ENCODE measurements at places on chromosomes 2 and 18. TPM values are rescaled to one million over a fixed set of nuclear protein-coding genes. Genes with fewer than 3 reads are reported as not detected.

DNA sequence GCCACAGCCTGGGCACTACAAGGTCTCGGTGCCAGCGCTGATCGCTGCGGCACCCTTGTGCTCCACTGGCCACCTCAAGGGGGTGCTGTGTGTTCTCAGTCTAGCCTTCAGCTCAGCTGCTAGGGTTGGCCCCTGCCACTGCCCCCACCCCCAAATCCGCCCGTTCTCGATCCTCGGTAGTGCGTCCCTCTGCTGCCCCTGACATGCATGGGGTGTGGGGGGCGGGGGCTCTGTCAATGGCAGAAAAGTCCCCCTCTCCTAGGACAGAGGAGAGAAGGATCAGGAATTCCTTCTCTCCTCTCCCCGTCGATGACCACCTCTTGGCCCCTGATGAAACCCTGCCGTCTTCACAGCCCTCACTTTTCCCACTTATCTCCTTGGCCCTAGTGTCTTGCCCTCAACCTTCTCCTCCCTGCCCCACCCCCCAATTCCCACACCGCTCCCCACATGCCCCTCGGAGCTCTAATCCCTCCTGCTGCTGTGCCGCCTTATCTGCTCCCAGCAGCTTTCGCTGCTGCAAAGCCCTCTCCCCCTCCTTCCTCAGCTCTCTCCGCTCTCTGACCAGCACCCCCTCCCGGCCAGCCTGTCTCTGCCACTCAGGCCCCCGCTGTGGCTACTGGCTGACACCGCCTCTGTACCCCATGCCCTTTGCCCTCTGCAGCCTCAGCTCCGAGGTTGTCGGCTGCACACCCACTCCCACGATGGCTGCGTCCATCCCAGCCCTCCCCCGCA lies 4.3 kb upstream of the ASIC4 start:
- peak; percentile 67 for DNase-seq

DNA sequence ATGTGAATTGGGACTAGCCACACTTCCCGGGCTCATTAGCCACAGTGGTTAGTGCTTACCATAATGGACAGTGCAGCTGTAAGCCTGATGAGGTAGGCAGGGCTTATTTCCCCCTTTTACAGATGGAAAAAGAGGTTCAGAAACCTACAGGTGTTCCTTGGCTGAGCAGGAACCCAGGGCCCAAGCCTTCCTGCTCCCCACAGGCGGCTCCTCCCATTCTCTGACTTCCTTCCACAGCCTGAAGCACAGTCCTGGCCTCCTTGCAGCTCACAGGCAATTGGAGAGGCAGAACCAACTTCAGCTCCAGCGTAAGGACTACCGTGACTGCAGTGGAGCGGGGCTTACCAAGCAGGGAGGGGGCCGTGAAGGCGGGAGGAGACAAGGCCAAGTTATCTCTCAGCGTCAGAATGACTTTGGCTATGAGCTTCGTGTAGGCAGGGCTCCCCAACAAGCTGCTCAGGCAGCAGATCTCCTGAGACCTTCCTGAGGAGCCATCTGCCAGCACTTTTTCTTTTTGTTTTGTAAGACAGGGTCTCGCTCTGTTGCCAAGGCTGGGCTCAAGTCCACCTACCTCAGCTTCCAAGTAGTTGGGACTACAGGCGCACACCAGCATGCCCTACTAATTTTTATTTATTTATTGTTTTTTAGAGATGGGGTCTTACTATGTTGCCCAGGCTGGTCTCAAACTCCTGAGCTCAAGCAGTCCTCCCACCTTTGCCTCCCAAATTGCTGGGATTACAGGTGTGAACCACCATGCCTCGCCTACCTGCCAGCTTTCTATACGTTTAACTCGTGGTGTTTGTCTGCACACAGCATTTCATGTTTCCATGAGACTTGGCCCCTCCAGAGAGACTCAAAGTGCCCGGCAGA lies 34.2 kb upstream of the NT5DC4 start:
- DNase-seq = no peak

The KIF5C gene
- 0.77 TPM for total RNA-seq

The POLE4 gene
- 34.1 TPM for total RNA-seq

DNA sequence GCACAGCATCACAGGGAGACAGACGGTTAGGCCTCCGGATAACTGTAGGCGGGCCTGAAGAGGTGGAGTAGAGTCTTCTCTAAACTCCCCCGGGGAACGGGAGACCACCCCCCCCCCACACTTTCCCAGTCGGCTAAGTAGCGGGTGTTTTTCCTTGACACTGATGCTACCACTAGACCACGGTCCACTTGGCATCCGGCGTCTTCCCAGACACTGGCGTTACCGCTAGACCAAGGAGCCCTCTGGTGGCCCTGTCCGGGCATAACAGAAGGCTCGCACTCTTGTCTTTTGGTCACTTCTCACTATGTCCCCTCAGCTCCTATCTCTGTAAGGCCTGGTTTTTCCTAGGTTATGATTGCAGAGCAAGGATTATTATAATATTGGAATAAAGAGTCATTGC lies 25.7 kb upstream of the NCL start:
- no peak for DNase-seq

The COL6A3 gene
- 1,719 TPM for total RNA-seq

The MBOAT2 gene
- 34.4 TPM for total RNA-seq

DNA sequence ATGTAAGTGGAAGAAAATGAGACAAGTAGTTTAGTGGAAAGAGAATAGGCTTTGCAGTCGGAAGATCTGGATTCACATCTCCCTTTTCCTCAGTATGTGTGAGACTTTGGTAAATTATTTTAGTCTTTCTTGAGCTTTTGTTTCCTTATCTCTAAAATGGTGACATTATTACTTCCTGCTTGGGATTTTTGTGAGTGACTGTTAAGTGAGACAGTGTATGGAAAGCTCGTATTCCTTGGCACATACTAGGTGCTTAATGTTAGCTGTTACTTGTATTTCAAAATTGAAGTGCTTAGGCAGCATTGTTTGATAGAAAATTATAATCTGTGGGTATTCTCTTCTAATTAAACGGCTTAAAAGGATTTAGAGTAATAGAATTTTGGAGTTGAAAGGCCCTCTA lies 2.0 kb downstream of the ZNF638 start:
- DNase-seq = no peak

DNA sequence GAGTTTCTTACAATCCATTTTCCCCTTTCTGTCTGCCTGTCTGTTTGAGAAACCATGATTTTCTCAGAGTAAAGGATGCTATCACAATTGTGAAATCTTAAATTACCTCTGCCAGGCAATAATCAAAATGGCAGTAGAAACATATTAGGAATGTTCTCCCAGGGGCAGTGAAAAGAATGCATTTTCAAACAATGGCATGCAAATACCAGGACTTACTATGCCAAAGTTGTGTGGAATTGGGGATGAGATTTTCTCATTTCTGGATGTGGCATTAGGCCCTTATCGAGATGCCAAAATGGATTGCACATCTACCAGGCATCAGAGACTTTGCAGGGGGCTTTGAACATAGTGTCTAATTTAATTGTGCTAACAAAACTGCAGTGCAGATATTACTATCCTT lies 821.4 kb downstream of the RNF144A start:
- DNase-seq = no peak

- no peak for DNase-seq
Measured at GRCh38 chr2:197786010-197786877, 1.1 kb upstream of the BOLL start.

The KHK gene
- 1.0 TPM for total RNA-seq

The FOXD4L1 gene
- total RNA-seq = not detected

The SCYGR3 gene
- total RNA-seq = not detected

- DNase-seq = no peak
Measured at GRCh38 chr2:164812378-164812777, 29.2 kb downstream of the COBLL1 start.

The LHCGR gene
- total RNA-seq = not detected

DNA sequence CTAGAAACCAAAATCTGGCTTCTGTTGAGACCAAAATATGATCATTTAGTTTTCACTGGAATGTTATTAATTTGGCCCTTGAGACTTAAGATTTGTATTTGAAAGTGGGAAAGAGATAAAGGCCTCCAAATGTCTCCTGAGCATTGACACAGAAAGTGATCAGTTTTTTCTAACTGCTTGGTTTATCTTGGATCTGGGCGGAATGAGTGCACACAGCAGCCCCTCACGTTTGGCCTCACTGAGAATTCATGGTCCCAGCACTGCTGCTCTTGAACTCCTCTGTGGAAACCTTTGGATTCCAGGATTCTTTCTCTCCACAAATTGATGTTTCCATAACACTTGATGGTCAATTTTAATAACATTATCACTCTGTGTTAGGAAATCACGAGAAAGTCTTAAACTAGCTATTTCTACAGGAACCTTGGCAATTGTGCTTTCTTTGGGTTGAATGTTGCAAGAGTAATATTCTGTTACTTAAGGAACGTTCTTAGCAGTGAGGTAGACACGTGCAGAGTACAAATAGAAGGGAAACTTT lies 180.3 kb upstream of the BCL2L11 start:
- no peak for DNase-seq

The FBXO41 gene
- 1.7 TPM for total RNA-seq

DNA sequence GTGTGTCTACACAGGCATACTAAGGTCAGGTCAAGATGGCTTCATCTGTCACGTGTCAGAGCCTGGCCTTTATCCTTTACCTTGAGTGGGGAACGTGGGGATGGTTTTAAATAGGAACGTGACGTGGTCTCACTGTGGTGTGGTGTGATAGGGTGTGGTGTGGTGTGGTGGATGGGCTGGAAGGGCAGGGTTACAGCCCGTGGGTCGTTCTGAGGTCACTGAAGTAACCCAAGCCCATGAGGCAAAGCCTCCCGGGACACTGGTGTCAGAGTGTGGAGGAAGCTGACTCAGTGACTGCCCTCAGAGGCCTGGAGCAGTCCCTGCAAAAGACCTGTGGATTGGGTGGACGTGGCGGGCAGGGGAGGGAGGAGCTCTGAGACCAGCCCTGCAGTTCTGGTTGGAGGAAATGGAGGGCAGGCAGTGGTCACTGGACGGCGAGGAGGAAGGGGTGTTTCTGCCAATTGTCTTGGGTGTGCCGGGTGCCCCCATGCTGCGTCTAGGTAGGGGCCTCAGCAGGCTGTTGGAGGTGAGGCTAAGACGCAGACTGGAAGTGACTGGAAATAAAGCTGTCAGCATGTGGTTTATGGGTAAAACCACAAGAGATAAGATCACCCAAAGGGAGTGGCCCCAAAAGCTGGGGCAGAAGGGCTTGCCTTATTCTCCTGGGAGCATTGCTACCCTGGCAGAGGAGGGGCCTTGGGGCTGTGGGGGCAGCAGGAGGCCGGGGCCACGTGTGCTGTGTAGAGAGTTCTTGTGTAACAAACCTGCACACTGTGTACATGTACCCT lies 84.8 kb downstream of the SH3RF3 start:
- DNase-seq = no peak

DNA sequence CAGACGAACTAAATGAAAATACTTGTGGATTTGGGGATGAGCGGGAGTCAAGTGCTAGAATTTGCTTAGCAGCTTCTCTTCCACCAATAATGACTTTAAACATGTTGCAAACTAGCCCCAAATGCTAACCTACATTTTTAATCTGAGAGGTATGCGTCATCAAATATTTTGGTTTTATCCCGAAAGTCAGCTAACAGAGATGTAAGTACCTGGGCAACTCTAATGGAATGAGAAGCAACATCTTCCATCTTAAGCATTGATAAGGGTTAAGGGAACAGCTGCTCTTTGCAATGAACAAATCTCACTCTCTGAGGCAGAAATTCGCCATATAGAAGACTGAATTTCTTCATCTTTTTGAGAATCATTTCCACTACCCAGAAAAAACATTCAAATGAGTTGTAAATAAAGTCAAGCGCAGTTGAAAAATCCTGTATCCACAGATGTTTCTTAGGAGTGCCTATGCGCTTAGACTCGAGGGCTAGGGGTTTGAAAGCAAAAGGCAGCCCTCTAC lies 926 bp upstream of the YPEL5 start:
- no peak for DNase-seq

The PLB1 gene
- 2.9 TPM for total RNA-seq

- DNase-seq = peak; percentile 79
Measured at GRCh38 chr2:7097353-7097895, 180.2 kb downstream of the RNF144A start.

The ARHGAP28 gene
- 39.0 TPM for total RNA-seq

The CENPA gene
- total RNA-seq = 2.8 TPM

DNA sequence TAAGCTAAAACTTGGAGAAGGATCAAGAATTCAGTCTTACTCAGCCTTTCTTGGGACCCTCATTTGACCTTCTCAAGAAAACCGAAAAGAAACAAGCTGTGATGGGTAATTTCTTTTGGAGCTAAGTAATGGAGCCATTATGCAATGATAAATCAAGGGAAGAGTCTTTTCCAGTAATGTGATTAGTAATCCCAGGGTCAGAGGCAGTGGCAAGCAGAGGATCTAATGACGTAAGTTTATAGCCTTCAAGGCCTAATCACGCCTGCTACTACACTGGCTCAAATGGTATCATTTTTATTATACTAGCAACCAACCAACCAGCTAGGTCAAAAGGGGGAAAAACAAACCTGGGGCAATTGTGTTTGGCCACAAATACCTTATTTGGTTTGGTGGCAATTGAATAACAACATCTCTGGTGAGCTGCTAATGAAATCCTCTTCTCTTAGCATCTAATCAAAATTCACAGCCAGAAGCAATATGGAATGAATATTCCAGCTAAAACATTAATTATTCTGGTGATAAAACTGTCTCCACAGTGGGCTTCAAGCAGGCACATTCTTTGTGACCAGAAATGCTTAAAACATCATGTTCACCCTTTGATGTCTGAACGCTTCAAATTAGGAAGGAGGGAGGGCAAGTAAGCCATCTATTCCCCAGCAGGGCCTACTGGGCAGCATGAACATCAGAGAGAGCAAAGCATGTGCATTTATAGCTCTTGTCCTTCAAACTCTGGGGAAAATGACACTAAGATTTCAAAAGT lies 114.9 kb upstream of the SULT1C3 start:
- DNase-seq = no peak

DNA sequence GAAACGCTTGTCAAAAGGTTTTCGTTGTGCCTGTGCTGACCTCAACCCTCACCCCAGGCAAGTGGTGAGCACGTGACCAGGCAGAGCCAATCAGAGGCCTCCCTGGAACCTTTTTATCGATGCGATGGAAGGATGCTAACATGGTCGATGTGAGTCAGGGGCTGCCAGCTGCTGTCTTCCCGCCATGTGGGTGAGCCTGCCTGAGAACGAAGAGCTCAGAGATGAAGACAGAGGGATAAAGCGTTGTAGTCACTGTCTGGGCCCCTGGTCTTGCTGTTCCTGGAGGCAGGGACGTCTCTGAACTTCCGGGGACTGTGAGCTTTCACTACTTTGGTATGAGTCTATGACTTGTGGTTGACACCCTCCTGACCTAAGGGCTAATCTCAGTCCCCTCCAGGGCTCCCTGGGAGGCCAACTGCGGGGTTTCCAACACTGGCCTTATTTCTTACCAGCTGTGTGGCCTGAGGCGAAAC lies 18.6 kb downstream of the DNMT3A start:
- DNase-seq = no peak

The TUBA3E gene
- total RNA-seq = not detected

DNA sequence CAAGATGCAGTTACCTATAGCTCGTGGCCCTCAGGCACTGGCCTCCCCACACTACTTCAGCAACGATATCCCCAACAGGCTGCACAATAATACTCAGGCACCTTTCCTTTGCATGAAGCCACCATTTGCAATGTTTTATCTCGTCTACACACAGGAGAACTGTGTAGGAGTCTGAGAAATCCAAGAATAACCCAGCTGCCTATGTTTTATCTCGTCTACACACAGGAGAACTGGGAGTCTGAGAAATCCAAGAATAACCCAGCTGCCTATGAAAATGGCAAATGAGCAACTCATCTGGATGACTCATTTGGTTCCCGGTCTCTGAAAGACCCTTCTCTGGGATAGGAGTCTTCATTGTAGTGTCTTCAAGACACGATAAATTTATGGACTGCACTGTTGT lies 18.3 kb upstream of the LNPK start:
- DNase-seq = no peak
